IPS DF 19.7 (cell line): ENCODE measurements at places on chromosomes 6 and 20.
A peak's percentile ranks its signal among the peaks of the same experiment; 100 is the strongest.

DNA sequence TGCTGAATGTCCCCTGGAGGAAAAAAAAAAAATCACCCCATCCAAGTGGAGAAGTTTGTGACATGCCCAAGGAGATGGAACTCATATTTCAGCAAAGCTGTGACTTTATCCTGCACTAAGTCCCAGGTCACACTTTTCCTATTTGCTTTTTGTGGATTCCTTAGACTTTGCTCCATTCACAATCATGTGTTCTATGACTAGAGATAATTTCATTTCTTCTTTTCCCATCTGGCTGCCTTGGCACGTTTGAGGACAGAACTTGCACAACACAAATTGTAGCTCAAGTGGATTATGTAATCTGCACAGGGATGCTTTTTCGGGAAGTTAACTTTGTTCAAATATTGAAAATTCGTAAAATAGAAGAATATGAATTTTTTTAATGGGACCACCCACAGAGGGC, 100.7 kb upstream of the PTPN1 start:
- no peak for DNase-seq

DNA sequence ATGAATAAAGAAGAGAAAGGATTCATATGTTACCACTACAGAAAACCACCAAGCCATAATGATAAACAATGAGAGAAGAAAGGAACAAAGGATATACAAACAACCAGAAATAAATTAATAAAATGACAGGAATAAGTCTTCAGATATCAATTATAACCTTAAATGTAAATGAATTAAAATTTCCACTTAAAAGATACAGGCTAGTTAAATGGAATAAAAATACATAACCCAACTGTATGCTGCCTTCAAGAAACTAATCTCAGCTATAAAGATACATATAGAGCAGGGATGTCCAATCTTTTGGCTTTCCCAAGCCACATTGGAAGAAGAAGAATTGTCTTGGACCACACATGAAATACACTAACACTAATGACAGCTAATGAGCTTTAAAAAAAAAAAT, 135.9 kb upstream of the GJE1 start:
- no peak for DNase-seq

DNA sequence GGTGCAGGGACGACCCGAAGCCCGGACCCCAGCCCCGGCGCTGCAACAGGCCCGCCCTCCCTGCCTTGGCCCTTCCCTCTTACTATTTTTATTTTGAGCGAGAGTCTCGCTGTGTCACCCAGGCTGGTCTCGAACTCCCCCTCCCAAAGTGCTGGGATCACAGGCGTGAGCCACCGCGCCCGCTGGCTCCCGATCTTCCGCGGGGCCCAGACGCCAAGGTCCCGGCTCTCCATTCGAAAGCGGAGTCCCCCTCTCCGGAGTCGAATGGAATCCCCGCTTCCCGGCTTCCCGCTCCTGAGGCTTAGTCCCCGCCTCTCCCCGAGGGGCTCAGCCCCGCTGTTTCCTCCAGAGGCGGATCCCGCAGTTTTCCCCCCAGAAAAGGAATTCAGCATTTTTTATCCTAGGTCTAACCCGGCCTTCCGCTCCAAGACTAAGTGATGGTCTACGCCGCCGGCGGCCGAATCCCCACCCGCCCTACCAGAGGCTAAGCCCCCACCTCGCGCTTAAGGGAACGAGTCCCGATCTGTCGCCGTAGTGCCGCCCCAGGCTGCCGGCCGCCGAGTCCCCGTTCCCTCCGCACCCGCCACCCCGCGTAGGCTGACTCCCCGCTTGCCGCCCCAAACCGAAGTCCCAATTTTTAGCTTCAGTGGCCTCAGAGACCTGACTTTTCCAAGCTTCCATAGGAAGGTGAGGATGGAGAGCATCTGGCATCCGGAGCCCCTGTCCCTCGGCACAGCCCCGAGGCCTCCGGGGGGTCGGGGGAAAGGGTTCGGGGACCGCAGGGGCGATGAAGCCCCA, 11.5 kb upstream of the TMC2 start:
- DNase-seq, result no peak

DNA sequence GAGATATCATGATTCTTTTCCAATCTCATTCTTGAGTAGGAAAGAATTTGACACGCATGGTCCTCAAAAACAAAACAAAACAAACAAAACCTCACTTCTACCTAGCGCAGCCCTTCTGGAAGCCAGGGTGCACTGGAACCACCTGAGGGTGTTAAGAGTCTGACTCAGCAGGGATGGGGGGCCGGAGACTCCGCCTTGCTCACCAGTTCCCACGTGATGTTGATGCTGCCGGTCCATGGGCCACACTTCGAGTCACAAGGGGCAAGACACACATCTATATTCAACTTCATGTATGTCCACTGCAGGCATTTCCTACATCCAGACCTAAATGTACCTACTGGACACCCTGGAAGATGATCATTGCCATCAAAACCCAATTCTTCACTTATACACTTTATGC, 30.4 kb downstream of the BFSP1 start:
- no peak for DNase-seq

DNA sequence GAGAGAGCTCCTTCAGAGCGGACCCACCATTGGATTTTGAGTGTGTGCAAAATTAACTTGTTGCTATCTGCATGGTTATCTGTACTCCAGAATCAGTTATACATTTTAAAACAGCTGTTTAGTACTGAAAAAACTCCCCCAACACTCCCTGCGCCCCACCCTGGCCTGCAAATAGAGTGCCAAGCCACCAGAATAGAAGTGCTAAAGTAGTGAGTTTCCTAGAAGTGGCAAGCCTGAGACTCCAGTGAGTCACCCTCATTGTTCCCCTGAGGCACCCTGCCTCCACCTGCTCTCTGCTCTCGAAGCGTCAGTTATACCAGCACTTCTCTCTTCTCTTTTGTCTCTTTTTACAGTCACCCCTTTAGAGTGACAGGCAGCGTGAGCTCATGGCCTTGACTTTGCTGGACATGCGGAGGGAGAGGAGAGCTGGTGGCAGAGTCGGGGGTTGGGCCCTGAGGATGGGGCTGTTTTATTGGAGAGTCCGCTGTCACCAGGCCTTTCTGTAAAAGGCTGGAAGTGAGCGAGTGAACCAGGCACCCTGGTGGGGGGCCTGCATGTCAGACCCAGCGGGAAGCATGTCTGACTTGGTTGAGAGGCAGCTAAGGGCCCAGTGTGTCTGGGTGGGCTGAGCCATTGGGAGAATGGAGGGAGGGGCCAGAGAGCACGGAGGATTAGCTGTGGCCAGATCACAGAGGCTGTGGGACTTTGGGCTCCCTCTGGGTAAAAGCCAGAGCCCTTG, 10.4 kb downstream of the IGF2R start:
- no peak for DNase-seq

DNA sequence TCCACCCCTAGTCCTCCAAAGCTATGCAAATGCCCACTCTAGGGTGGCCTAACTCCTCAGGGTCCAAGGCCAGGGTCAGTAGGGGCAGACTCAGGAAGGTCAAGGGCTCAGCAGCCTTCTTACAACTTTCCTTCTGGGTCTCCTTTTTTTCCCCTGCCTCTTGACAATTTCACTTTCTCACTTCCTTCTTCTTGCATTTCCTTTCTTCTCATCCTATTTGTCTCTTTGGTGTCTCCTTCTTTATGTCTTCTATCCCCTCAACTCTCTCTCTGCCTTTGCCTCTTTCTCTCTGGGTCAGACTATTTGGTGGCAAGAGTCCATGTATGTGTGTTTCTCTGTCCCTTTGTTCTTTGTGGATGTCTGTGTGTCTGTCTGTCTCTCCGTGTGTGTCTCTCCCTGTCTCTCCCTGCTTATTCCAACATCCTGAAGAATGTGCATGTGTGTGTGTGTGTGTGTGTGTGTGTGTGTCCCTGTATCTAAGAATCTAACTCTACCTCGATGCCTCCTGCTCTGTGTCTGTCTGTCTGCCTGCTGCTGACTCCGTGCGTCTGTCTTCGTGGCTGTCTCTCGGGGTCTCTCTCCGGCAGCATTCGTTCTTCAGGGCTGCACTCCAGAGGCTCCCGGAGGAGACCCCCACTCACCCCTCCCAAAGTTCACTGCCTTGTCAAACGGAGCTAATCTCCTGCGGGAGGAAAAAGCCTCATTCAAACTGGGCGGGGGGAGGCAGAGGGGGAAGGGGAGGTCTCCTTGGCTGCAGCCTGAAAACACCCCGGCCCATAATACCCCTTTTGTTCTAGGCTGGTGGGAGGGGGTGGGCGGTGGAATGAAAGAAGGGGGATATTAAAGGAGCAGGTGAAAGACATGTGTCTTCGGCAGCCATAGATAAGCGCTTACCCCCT, 51.7 kb upstream of the FOXP4 start:
- no peak for DNase-seq

GRCh38 chr6:109865968-109866367, 112.1 kb upstream of the GPR6 start:
- DNase-seq, result peak; percentile 17

DNA sequence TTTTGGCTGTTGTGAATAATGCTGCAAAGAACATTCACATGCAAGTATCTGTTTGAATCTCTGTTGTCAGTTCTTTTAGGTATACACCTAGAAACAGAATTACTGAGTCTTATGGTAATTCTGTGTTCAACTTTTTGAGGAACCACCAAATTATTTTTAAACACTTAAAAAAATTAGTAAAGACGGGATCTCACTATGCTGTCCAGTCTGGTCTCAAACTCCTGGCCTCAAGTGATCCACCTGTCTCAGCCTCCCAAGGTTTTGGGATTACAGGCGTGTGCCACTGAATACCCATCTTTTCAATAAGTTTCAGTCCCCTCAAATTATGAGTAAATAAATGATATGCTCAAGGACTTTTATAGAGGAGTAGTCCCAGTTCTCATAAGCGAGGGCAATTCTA, 17.5 kb downstream of the SPATS1 start:
- DNase-seq, result no peak

DNA sequence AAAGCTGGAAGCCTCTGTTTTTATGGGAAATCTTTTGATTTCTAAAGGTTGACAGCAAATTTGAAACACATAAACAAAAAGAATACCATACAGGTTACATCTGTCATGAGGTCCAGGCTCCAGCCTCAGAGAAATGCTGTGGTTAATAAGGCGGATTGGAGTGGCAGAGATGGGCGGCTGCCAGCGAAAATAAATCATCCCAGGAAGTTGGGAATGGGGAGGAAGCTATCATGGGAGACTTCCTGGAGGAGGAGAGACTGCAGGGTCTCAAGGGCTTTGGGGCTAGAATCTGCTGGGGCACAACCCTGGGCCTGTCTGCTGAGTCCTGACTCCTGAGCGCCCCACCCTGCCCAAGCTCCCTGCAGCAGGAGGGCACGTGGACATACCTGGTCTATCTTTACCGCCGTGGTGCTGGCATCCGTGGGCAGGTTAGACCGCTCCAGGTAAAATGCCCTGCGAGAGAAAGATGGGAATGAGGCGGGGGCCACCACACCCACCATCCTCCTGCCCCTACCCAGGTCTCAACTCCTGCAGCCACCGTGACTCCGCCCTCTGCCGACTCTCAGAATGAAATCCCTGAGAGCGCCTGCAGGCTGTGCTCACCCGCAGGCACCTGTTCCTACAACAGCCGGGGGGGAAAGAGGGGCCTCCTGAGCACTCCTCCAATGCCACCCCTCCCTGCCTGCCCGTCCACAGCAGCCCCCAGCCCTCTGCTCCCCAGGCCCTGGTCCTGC, 197.3 kb downstream of the PREX1 start:
- DNase-seq, result no peak

GRCh38 chr6:26159357-26160273, 72.4 kb downstream of the HFE start:
- no peak for DNase-seq

GRCh38 chr20:37839955-37840354, 63.0 kb upstream of the VSTM2L start:
- DNase-seq, result no peak

DNA sequence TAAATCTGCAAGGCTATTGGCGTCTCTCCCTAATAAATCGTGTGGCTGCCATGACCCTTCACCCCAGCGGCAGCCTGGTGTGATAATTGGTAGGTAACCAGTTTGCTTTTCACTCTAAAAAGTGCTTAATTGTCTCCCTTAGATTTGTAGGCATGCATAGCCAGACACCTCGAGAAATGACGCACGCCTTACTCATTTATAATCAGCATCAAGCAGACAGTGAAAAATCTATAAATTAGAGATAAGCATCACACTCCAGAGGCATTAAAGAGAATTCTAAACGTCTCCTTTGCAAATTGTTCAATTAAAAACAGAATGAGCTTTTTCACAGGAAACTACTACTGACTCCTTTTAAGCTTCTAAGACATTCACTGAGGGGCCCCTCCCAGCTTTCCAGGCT, 110.2 kb upstream of the RPS6KA2 start:
- no peak for DNase-seq

DNA sequence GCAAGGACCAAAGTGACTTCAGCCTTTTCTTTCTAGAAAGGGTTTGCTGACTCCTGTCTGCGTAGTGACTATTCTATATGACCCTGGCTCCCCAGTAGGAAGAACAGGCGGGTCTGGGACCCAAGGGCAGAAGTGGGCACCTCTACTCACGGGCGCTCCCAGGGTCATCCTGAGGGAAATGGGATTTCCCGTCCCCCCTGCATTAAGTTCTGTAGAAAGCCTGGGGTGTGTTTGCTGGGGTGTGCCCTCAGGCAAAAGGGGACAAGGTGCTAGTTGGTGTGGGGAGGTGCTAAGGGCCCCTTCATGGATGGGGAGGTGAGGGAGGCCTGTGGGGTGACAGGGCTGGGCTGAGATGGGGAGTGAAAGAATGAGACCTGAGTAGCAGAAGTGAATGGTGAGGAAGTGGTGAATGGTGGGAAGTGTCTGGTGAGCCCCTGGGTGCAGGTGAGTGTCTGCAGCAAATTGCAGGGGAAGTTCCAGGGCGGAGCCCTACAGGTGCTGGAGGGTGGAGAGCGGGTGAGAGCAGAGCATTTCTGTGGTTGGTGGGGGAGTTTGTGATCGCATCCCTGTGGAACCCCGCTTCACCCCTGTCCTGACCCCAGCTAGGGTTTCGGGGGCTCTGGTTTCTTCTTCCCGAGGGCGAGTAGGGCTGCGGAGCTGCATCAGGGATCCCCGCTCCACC, 21.1 kb downstream of the RAET1L start:
- no peak for DNase-seq

DNA sequence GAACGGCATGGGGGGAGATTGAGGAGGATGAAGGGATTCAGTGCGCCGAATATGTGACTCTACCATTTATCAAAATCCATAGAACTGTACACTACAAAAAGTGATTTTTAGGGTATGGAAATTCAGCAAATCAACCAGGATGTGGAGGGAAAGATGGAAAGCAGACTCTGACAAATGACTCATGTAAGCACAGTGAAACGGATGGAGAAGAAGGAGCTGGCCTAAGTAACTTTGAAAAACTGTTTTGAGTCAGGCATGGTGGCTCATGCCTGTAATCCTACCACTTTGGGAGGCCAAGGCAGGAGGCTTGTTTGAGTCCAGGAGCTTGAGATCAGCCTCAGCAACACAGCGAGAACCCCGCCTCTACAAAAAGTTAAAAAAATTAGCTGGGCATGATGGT, 39.2 kb downstream of the MUC22 start:
- DNase-seq, result no peak

DNA sequence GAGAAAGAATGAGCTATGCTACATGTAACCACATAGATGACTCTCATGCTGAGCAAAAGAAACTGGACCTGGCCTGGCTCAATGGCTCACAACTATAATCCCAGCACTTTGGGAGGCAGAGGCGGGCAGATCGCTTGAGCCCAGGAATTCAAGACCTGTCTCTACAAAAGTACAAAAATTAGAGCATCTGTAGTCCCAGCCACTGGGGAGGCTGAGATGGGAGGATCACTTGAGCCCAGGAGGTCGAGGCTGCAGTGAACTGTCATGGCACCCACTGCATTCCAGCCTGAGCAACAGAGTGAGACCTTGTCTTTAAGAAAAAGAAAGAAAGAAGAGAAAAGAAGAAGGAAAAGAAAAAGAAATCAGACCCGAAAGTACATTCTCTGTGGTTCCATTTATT, 41.7 kb downstream of the NCR2 start:
- no peak for DNase-seq

- no peak for DNase-seq
Measured at GRCh38 chr6:54598787-54599313, 247.7 kb upstream of the FAM83B start.
